ENCODE measurements at places on chromosomes 4 and X. TPM values are rescaled to one million over a fixed set of nuclear protein-coding genes. Genes with fewer than 3 reads are reported as not detected.

Gene ARFIP1
- polyA plus RNA-seq: 24.9 TPM

Gene LAMP2
- polyA plus RNA-seq: 76.2 TPM

Gene SOWAHD
- polyA plus RNA-seq: 8.9 TPM

Gene GYPA
- polyA plus RNA-seq: not detected

GRCh38 chr4:23234018-23234417 lies 541.3 kb downstream of the GBA3 start:
- no peak for DNase-seq

DNA sequence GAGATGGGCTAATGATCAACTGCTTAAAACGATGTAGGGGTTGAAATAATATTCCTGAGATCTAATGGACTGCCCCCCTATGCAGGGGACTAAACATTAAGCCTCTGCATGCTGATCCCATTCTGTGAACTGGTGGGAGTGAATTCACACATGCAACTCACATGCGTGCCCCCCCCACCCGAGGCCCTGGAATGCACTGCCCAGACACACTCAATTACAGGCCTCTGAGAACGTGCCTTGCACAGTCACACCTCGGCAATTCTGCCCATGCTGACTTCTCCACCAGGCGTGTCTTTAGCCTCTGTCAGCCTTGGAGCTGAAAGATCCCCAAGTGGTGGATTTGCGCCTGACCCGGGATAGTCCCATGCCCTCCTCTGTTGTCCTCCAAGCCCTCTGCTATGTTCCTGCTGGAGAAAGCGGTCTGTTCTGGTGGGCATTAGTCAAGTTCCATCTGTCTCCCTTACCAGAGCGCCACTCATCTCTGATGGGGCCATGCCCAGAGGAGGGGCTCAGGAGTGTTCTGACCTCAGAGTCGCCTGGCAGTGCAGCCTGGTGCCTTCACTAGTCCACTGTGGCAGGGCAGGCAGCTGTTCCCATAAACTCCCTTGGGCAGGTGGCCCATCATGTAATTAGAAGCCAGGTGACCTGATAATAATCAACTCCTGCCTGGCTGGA lies 86.5 kb downstream of the DRD5 start:
- DNase-seq: no peak

DNA sequence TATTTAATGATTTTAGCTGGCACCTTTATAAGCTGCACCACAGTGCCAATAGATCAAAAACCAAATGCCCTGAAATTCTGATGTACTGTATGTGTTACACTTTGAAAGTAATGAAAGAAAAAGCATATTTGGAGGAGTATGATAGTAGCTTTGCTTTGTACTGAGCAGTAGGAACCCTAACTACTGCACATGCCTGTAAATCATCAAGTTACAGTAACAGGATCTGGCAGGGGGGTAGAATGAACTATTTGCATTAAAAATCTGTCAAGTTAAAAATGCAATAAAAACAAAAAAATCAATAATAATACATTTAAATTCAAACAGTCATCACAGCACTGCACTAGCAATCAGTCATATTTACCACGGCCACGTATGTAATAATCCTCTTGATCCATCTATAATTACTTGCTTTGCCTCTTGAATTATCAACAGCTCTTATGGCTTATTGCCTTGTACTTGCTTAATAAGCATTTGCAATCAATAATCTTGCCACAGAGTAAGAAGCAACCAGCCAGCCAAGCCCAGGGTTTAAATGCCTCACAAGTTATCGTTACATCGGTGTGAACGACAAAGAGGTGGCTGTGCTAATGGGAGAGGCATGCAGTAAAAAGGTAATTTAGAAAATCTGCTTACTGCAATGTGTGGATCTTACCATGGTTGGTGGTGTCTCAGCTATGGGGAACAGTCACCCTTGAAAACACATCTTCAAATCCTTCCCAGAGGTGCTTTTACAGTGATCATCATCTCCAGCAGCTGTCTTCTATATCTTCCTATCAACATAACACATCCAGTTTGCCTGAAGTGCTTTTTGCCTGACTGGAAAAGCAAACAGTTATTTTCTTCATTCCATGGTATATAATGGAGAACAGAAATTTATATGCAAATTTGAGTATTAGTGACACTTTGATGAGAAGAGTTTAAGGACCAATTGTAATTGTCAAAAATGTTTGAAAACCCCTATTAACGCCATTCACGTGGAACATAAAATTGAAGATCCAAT lies 1812.1 kb upstream of the ADGRL3 start:
- no peak for DNase-seq

GRCh38 chr4:47930971-47931804 lies 16.8 kb upstream of the NFXL1 start:
- DNase-seq: no peak

- DNase-seq: no peak
Observed at GRCh38 chr4:43607827-43608461, 715.4 kb downstream of the GRXCR1 start.

DNA sequence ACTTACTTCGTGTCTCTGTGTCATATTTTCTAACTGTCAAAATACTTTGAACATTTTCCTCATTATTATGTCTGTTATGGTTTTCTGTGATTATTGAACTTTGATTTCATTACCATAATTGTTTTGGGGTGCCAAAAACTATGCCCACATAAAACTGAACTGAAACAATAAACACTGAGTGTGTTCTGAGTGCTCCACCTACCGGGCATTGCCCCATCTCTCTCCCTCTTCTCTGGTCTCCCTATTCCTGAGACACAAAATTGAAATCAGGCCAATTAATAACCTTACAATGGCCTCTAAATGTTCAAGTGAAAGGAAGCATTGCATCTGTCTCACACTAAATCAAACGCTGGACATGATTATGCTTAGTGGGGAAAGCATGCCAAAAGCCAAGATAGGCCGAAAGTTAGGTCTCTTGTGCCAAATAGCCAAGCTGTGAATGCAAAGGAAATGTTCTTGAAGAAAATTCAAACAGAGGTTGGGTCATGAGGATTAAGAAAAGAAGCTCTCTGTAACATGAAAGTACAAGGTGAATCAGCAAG lies 972.3 kb downstream of the PCDH7 start:
- DNase-seq: no peak

Gene ARX
- polyA plus RNA-seq: not detected

GRCh38 chr4:37644962-37645361 lies 41.2 kb downstream of the RELL1 start:
- no peak for DNase-seq

DNA sequence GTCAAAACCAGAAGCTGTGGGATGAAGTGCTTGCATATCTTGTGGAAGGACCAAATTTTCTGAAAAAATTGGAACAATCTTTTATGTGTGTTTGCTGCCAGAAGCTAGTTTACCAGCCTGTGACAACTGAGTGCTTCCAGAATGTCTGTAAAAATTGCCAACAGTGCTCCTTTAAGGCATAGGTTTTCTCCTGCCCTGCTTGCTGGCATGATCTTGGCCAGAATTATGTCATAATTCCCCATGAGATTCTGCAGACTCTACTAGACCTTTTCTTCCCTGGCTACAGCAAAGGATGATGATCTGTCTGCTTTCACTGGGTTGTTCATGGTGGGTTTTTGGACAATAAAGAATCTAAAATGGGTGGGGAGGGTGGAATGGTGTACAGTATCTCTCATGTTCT lies 196.3 kb upstream of the ZCCHC13 start:
- no peak for DNase-seq

Gene AMMECR1
- polyA plus RNA-seq: 4.4 TPM

All from naive B cell (primary cell).